ENCODE measurements at places on chromosomes 3 and 15. TPM values are rescaled to one million over a fixed set of nuclear protein-coding genes. Genes with fewer than 3 reads are reported as not detected.

- no peak for DNase-seq
Measured at GRCh38 chr3:13104511-13104910, 31.3 kb upstream of the IQSEC1 start.

- DNase-seq: no peak
Measured at GRCh38 chr3:126927846-126928245, 55.1 kb upstream of the PLXNA1 start.

- DNase-seq: peak; percentile 2
Measured at GRCh38 chr3:114899186-114899931, 247.7 kb downstream of the ZBTB20 start.

DNA sequence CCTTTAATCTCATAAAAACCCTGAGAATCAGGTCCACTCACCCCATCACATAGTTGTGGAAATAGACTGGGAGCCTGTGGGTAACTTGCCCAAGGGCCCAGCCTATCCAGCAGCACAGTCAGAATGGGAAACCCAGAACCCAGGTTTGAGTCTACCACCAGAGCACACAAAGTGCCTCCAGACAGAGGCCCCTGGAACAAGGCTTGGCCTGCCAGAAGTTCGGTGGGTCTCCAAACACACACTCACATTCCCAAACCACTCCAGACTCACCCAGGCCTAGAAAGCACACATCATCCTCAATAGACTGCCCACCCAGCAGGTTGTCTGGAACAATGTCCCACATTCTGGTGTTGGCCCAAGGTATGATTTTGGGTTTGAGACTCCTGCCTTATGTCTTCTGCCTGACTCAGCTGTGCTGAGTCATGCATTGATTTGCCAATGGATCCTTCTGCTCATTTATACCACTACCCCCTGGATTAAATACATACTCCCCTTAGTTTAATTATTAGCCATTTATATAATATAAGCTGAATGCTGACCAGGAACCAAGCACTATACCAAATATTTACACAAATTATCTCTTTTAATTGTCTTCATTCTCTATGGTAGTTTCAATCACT is 4.5 kb downstream of the SLC12A8 start:
- DNase-seq: no peak

GRCh38 chr15:50531766-50532165 is 14.7 kb downstream of the USP50 start:
- DNase-seq: no peak

GRCh38 chr3:5769825-5770224 is 582.3 kb downstream of the EDEM1 start:
- DNase-seq: no peak

- no peak for DNase-seq
Measured at GRCh38 chr3:181771120-181771519, 59.4 kb downstream of the SOX2 start.

DNA sequence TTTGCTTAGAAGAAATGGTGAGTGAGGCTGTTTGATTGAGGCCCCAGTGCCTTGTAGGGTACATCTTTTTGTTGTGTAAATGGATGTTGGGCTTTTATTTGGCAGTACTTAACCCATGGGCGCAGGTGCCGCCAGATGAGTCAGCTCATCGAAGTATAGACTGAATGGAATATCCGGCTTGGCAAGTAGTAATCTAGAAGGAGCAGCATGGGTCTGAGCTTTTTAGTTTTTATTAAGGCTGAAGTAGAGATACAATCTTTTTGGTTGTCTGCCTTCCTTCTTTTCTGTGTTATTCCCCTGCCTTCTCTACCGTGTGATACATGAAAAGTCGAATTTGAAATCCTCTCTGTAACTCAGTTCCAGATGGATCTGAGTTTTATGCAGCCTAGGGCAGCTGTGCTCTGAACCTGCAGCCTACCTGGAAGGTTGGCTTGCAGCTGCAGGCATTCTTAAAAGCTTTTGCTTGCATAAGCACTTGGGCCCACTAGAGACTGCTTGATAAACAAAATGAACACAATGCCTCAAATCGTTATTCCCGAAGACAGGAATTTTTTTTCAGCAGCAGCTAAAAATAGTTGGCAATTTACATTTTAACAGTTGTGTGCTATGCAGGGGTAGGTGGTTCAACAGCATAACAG is 177.5 kb upstream of the CGNL1 start:
- DNase-seq: peak; percentile 8

DNA sequence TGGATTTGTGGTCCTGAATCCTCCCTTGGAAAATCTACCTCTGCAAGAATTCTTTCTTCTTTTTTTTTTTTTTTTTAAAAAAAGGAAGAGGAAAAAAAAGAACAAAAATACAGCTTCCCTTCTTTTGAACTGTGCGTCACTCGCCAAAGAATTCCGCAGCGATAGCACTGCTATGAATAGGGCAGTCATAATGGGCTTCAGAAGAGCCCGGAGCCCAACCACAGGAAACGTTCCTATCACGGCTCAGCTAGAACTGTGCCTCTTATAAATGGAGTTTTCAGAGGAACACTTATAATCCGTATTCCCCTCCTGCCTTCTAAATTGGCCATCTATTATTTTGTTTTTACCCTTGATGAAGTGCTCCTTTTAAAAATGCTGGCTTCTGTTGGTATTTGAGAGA is 227.7 kb downstream of the ADAMTS17 start:
- DNase-seq: peak; percentile 44

DNA sequence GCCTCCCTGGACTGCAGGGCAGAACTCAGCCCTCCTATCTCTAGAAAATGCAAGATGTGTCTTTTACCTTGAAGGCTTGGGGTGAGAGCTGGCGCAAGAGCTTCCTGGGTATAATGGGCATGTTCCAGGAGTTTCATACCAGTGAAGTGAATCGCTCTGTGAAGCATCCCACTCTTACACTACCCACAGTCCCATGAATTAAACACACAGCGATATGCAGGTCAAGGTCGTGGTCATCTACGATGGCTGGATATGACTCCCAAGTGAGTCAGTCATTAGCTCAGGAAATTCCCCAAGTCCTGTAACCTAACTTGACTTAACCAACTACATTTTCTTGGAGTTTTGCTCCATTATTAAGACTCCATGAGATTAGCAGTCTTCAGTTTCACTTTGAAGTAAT is 439.7 kb downstream of the NTRK3 start:
- DNase-seq: peak; percentile 96

- DNase-seq: no peak
Measured at GRCh38 chr15:78999636-79000035, 54.8 kb upstream of the CTSH start.

- peak; percentile 64 for DNase-seq
Measured at GRCh38 chr3:47324278-47324865, 41.6 kb downstream of the KLHL18 start.

DNA sequence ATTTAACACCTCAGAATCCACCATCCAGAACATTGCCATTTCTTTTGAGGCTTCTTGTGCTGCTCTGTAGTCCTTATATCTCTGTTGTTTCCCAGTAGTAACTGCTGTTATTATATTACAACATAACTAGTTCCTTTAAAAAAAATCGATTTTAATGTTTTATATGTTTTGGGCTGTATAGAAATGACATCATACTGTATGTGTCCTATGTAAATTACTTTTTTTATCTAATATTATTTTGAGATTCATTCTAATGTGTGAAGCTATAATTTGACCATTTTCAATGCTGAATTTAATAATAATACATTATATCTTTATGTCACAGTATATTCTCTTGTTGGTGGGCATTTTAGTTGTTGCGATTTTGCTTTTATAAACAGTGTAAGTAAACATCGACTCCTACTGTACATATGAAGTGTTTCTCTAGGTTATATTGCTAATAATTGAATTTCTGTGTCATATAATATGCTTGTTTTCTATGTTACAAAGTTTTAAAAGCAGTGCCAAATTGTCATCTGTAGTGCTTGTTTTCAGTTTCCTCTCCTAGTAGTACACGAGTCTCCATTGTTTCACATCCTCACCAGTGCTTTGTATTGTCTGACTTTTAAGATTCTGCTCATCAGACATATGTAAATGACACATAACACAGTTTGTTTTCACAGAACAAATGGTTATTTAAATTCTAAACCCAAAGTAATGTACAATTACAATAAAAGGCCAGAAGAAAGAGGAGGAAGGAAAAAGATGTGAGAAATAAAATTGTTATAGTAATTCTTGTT is 172.0 kb upstream of the LRRFIP2 start:
- DNase-seq: no peak

FANCD2OS gene
- total RNA-seq: not detected

SAMD7 gene
- not detected for total RNA-seq

GOLGA8Q gene
- total RNA-seq: 0.83 TPM

PLXNA1 gene
- total RNA-seq: 156 TPM

CLK3 gene
- 58.7 TPM for total RNA-seq

ZIC1 gene
- under 0.01 TPM for total RNA-seq

CHRNA5 gene
- total RNA-seq: 13.9 TPM

REC114 gene
- not detected for total RNA-seq

GLCE gene
- total RNA-seq: 18.7 TPM

C3orf20 gene
- 0.17 TPM for total RNA-seq

ALDH1A3 gene
- 347 TPM for total RNA-seq
